ENCODE measurements at places on chromosomes 4 and X. TPM values are rescaled to one million over a fixed set of nuclear protein-coding genes. Genes with fewer than 3 reads are reported as not detected.

GPRIN3 gene
- total RNA-seq = 32.3 TPM

GAGE12J gene
- total RNA-seq = not detected

PLS3 gene
- 1.3 TPM for total RNA-seq

RBM46 gene
- total RNA-seq = not detected

NAP1L3 gene
- total RNA-seq = 2.5 TPM

MAGEA10 gene
- not detected for total RNA-seq

TCEAL7 gene
- total RNA-seq = not detected

FNIP2 gene
- 12.7 TPM for total RNA-seq

SHROOM3 gene
- total RNA-seq = 0.09 TPM

RNF4 gene
- 86.3 TPM for total RNA-seq

NIPAL1 gene
- 1.7 TPM for total RNA-seq

DNA sequence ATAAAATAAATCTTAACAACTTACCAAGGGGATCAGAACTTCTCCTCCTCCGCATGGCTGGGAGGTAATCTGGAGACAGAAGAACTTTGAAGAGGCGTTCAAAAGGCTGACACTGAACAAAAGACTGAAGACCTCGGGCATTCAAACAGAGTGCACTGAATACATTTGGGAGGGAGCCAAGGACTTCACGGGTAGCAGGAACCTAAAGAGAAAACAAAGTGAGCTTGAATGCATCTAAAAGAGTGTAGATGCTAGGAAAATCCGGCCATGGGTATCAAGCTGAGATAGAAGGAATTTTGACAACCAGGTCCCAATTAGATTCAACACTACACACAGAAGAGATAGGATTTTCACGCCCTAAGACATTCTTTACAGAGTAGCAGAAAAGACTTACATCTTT lies 69.6 kb downstream of the HUWE1 start:
- DNase-seq = no peak

DNA sequence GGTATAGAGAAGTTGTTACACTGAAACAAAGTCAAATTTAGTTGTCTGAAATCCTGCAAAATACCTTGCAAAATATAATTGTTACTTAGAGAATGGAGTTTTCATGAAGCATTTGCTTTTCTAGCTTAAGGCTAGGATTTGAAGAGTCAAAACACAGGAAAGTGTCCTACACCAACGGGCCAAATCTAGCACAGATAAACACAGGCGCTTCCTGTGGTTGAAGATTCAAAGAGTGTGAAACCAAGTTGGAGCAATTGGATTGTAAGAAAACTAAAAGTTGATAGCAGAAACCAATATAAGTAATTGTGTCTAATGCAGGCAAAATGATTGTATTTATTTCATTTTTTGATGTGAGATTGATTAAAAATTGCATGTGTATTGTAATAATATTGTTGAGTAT lies 2002.5 kb upstream of the TENM3 start:
- no peak for DNase-seq

DNA sequence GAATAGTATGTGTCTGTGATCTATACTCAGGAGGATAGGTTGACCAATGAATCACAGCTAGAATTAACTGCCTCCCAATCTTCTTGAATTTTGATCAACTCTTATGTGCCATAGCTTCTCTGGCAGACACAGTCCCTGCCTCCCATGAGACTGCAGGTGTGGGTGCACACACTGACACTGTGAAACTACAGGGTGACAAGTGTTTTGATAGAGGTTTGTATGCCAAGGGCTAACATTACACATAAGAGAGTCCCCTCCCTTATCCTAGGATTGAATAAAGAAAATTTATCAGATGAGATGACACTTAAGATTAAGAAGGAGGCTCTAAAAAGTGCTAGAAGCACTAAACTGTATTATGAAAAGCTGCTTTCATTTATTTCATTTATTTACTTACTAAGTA lies 218.4 kb upstream of the BMP3 start:
- DNase-seq = no peak

GRCh38 chrX:24799565-24799964 lies 105.8 kb downstream of the POLA1 start:
- no peak for DNase-seq

DNA sequence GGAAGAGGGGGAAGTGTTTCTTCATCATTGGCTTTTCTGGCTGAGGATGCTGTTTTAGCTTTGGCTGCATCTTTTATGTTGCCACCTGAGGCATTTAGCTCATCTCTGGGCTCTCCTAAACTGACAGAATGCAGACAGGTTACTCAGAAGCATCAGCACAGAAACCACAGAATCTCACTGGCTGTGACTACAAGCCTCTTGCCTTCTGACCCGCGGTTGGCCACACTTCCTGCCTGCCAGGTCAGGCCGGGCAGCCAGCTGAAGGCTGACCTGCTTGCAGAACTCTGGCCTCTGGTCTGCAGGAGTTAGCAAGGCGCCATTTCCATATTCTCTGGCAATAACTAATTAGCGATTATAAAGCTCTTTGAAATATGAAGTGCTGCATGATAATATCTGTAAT lies 366.5 kb downstream of the MID1IP1 start:
- peak; percentile 28 for DNase-seq

DNA sequence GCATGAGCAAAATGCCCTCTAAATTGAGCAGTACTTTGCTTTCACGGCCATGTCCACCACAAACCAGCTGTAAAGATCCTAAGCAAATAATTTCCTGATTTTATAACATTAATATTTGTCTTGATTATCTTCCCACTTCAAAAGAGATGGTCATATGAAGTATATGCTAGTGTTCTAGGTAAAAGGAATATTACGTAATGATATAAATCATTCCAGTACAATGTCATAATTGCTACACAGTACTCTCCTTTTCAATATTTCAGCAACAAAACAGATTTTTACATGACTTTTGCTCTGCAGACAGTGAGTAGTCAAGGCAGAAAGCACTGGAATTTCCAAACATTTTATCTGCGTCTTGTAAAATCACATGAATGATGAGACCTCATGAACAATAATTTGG lies 572.8 kb upstream of the FRG1 start:
- DNase-seq = no peak

- no peak for DNase-seq
Observed at GRCh38 chrX:71958281-71958675, 47.6 kb downstream of the NHSL2 start.

GRCh38 chr4:150357829-150358228 lies 224.1 kb upstream of the MAB21L2 start:
- no peak for DNase-seq

DNA sequence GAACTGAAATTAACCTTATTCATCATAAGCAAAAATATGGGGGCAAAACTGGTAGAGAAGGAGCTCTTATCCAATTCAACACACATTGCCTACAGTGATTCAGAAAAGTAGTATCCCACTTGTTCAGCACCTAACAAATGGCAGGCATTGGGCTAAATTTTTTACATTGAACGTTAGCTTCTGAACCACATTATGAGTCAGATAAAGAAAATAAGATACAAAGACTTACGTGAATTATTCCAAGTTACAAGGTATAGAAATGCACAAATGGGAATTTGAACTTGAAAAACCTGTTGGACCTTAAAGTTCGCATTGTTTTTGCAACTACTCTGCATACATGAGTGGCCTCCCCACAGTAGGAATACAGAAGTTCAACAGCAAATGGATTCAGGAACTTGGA lies 210.6 kb downstream of the LDB2 start:
- DNase-seq = no peak

GRCh38 chr4:85955620-85956292 lies 404.1 kb downstream of the MAPK10 start:
- no peak for DNase-seq

- DNase-seq = no peak
Observed at GRCh38 chr4:31052519-31052918, 332.4 kb downstream of the PCDH7 start.

DNA sequence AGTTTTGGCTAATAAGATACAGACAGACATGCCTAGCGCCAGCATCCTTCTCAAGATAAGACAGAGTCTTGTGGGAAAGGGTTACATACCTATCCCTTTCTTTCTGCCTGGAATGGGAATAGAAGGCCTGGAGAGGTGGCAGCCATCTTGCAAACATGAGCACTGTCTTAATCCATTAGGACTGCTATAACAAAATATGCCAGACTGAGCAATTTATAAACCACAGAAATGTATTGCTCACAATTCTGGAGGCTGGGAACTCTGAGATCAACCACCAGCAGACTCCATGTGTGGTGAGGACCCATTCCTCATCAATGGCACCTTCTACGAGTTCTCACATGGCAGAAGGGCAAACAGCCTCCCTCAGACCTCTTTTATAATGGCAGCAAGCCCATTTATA lies 26.5 kb upstream of the NEIL3 start:
- DNase-seq = no peak

GRCh38 chrX:149898554-149898953 lies 17.6 kb downstream of the MAGEA8 start:
- DNase-seq = no peak

DNA sequence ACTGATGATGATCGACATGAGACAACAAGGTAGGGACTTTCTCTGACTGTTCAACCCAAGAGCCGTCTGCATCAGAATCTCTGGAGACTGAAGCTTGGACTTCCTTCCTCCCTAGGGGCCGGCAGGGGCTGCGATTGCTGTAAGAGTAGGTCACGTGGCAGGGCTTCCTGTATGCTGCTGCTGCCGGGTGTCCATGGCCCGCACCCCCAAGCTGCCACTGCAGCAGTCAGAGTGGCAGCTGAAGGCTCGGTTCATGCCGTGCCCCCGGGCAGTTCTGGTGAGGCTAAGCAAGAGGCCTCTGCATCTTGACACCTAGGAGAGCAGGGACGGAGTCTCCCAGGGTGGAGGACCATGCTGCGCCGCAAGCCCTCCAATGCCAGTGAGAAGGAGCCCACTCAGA lies at the start of gene SASH3:
Gene SASH3, plus strand, starts transcription at position 203 of the 400 bp plus-strand sequence. Its CDS starts 149 bp downstream, at position 352.
- peak; percentile 74 for DNase-seq

DNA sequence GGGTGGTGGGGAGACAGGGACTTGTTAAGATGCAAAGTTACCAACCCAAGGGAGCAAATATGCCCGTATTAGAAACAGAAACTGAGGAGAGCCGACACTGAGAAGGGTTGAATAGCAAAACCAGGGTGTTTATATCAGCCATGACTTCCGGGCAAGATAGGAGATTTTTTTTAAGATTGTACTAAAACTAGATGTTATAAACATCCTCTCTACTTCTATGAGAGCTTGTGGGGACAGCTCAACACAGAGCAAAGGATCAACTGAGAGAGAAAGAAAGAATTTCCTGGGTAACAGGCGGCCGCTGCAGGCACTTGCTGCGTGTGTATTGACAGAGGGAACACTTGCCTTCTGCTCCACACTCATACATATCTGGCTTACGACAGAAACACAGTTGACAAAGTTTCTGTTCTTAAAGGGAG lies 49.1 kb upstream of the FBXW7 start:
- DNase-seq = peak; percentile 11

- DNase-seq = no peak
Observed at GRCh38 chr4:169249214-169249973, 21.4 kb downstream of the SH3RF1 start.

DNA sequence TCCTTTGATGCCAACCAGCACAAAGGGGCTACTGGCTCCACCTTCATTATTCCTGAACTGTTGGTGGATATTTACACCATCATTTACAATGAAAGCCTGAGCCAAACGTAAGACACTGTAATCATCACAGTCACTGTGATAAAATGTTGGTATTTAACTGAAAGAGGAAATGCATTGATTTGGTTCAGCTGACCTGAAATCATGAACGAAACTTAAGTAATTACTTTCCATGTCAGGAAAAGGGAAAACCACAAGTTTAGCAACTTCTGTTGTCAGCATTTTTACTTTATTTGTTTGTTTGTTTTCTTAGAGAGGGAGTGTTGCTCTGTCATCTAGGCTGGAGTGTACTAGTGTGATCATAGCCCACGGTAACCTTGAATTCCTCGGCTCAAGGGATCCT lies 247.8 kb upstream of the FAM47A start:
- DNase-seq = no peak

DNA sequence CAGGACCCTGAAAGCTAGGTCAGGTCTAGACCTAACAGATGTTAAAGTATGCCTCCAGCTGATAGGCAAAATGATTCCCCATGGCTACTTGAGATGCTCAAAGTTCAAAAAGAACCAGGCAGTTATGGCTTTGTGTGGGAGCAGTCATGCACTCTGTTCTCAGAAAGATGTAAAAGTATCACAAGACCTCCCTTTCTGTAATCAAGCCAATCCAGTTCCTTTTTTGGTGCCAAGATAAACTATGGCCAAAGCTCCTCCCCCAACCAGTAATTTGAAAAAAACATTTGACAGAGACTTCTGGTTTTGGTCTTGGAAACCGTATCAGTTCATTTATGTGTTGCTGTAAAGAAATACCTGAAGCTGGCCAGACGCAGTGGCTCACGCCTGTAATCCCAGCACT lies 340.9 kb downstream of the CHIC1 start:
- DNase-seq = no peak

DNA sequence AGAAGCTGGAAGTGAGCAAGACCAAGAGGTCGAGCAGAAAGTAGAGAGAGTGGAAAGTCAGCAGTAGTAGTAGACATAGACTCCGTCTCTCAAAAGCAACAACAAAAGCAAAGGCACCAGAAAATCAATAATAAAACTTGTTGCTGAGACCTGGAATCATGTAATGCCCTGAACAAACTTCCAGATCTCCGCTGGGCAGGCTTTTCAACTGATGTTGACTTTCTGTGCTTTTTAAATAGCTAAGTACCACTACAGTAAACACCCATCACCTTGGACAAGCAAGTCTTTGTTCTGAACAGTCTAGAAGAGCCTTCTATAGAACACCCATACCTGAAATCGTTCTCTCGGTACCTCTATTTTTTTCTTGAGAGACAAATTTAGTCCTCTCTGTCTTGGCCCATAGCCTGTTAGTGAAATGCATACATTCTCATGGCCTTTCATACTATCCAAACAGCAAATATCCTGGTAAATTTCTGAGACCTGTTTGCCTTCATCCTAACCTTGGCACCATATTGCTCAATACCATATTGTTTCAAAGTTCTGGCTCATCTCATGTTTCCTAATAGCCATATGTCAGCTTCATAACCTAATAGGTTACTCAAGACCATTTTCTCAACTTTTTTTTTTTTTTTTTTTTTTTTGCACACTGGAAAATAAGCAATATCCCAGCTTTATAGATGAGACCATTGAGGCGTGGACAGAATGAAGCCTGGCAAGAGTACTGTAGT lies 200.6 kb upstream of the RBPJ start:
- DNase-seq = no peak

- no peak for DNase-seq
Observed at GRCh38 chrX:31279359-31279758, 207.5 kb upstream of the FTHL17 start.

All from activated T-cell treated with anti-CD3 and anti-CD28 coated beads, Interleukin-2, amount 50 U/mL, for 72 hours (primary cell).